ENCODE measurements at places on chromosomes 13 and 19.

DNA sequence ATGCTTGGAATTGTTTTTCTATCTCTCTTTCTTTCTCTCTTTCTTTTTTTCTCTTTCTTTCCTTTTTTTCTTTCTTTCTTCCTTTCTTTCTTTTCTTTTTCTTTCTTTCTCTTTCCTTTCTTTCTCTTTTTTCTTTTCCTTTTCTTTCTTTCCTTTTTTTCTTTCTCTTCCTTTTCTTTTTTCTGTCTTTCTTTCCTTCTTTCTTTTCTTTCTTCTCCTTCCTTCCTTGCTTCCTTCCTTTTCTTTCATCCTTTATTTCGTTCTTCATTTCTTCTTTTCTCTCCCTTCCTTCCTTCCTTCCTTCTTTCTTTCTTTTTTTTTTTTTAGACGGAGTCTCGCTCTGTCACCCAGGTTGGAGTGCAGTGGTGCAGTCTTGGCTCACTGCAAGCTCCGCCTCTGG is 1.9 kb upstream of the MEX3D start:
- DNase-seq, result no peak

DNA sequence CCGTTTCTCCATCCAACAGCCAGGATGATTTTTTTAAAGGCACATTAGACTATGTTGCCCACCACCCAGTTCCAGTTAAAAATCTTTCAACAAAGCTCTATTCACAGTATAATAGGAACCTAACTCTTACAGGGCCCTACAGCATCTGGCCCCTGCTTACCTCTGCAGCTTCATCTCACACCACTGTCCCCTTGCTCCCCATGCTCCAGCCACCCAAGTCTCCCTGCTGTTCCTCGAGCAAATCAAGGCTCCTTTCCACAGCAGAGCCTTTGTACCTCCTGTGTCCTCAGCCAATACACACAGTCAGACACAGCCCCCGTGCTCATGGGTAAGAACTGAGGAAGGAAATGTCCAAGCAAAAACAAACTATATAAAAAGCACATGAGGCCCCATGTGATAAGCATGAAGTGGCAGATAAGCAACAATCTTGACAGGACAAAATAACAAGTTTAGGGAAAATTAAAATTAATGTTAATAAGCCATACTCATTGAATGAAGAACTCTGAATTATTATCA is 67.5 kb downstream of the TSC22D1 start:
- DNase-seq, result no peak

DNA sequence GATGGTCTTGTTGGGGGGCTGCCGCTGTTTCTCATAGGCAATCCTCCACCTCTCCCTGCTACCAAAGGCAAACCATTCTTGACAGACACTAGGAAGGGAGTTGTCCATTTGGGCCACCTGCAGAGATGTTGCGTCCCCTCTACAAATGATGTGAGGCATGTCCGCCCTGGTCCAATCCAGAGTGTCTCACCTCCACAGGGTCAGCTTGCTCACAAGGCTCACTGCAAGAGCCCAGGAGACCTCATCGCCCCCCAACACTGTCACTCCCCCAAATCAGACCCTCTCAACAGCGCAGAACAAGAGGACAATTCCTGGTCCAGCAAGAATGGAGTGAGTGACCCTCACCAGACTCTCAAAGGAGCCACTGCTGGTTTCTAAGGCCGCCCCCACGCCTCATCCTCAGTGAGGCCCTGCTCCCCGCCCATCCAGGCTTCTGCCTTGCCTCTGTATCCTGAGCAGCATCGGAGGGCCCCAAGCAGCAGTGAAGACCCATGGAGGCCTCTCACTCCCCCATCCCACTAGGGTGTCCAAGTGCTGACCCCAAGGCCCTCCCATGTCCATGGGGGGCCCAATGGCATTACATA is 6.5 kb downstream of the HNRNPL start:
- no peak for DNase-seq

DNA sequence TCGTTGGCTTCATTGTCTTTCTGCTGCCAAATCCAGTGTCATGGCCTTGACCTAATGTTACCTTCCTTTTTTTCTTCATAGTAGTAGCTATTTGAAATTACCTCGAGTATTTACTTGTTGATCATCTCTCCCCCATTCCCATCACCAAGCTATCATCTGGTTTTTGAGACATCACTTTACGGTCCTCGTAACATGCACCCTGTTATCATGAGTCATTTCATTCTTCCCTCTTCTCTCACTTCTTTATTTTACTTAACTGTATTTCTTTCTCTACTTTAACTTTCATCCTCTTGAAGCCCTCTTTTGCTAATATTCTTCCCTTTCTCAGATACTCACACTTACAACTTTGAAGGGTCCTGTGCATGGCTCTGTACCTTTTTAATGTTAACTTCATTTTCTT is 31.8 kb downstream of the TPP2 start:
- no peak for DNase-seq

- no peak for DNase-seq
Observed at GRCh38 chr13:40368127-40368891, 298.1 kb downstream of the FOXO1 start.

- no peak for DNase-seq
Observed at GRCh38 chr13:40484974-40485373, 181.5 kb downstream of the FOXO1 start.

- DNase-seq, result peak; percentile 49
Observed at GRCh38 chr19:48418317-48419064, 25.0 kb downstream of the GRIN2D start.

DNA sequence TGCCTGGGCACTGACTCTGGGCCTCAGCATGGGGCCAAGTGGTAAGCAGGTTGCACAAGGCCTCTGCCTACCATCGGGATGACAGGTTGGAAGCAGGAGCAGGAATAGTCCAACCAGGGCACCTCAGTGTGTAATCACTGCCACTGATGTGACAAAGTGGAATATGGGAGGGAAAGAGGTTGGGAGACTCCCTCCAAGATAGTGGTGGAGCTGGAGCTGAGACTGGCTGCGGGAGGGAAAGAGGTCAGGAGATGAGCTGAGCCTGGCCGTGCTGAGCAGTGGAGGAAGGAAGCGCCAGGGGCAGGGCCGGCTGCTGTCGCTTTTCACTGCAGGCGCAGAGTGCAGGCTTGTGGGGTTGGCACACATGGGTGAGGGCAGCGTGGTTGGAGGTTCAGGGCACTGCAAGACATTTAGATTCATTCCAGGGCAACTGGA is 6.8 kb downstream of the UPF3A start:
- no peak for DNase-seq

GRCh38 chr13:108315273-108315672 is 45.8 kb downstream of the TNFSF13B start:
- no peak for DNase-seq

DNA sequence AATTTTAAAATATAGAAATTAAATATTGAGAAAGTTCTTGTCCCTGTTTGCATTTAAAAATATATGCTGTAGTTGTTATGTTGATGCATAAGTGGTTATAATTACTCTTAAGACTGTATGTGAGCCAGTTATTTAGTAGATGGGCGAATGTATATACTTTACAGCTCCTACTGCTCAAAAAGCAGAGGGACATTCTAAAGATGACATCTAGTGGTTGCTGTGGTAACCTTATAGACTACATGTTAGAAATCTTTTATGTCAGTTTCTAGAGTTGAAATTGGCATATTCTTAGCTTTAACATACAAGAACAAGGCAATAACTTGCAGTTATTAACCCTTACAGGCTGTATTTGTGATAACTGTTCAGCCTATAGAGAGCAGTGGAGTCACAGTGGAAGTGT is 160.5 kb downstream of the OLFM4 start:
- DNase-seq, result no peak

DNA sequence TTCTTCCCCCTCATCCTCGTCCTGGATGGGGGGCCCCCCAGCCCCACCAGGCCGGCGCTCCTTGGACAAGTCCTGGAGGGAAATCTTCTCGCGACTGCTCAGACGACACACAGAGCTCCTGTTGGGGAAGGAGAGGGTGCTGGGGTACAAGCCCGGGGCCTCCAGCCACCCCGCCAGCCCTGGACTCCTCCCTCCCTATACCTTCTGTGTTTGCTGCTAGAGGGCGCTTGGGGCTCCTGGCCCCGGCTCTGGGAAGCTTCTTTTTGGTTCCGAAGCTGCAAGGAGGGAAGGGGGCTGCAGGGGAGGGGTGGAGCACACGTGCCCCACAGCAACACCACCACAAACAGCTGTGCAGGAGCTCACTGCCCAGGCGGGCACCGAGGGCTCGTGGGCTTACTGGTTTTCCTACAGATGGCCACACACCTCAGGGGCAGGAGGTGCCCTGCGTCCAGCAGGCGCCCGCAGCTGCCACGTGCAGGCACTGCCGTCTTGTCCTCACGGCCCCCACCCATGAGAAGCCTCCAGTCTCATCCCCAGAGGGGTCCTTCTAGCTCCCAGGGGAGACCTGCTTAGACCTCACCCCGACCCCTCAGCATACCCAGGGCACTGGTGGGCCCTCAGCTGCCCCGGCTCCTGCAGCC is 20.5 kb downstream of the EPS8L1 start:
- no peak for DNase-seq

GRCh38 chr19:36210497-36210896 is 4.0 kb downstream of the ZNF565 start:
- DNase-seq, result no peak

GRCh38 chr13:96780105-96780504 is 214.2 kb downstream of the OXGR1 start:
- DNase-seq, result no peak

DNA sequence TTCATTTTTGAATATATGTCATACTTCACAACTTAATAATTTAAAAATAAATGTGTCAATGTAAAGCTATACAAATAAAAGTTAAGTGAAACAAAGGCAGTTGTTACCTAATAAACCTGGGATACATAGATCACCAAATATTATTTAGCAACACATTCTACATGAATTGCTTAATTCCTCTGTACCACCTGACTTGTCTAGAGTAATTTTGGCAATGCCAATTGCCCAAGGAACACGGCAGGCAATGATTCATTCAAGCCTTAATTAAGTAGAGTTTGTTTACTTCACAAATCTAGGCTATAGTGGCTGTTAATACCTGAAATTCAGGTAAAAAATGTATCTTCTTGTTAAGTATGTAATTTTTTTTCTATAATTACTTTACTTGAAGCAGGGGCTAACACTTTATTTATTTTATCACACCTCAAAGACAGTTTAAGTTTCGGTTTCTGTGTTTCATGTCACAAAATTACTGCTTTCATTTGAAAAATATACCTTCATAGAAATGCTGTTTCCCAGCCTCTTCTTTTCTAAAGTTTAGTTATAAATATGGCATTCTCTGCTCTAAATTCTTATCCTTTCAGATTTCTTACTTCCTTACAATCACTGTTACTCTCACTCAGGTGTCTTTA is 705.7 kb downstream of the SLITRK5 start:
- DNase-seq, result no peak

Data from AG10803 (cell line).